SK-N-SH (cell line): ENCODE measurements at places on chromosomes 5 and 9.

- no peak for DNase-seq
Observed at GRCh38 chr5:10789021-10789420, 28.0 kb upstream of the DAP start.

- DNase-seq = no peak
Observed at GRCh38 chr9:28260330-28260729, 687.0 kb upstream of the C9orf72 start.

DNA sequence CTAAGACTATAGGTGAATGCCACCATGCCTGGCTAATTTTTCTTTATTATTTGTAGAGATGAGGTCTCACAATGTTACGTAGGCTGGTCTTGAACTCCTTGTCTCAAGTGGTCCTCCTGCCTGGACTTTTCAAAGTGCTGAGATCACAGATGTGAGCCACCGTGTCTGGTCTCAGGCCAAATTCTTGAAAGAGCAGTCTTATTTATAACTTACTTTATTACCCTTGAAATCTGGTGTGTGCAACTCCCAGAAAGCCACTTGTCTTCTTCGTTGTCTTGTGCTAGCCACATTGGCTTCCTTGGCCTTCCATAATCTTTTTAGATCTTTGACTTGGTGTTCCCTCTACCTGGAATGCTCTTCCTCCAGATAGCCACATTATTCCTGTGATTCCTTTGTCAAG lies 50.1 kb downstream of the CTNNA1 start:
- DNase-seq = no peak

DNA sequence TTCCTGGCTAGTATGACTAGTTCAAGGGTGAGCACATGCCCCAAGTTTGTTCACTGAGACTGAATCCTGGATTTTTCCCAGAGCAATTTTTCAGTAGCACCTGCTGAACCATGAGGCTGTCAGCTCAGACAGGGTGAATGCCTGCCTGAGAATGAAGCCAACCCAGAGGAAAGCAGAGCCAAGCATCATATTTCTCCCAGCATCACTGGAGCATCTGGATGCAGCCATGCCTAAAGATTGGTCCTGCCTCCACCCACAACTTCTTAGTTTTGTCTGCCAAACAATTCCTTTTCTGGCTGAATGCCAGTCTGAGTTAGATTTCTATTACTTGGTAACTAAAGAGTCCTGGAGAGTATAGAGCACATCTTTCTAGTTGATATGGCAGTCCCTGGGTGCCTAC lies 343.6 kb downstream of the CSNK1G3 start:
- no peak for DNase-seq

- peak; percentile 5 for DNase-seq
Observed at GRCh38 chr5:75536694-75537360, 25.1 kb downstream of the POLK start.

DNA sequence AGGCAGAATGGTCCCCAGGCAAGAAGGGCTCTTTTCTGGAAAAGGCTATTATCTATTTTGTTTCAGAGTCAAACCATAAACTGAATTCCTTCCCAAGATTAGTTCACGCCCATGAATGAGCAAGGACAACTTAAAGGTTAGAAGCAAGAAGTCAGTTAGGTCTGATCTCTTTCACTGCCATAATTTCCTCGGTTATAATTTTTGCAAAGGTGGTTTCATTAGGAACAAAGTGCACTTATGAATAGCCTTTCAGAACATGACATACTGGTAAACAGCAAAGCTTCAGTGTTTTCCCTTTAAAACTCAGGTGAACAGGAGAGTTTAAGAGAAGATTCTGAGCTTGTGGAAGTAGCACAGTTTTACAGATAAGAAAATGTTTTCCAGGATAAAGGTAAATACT lies 177.9 kb downstream of the GDNF start:
- DNase-seq = no peak

GRCh38 chr5:115736004-115736689 lies 80.3 kb downstream of the CDO1 start:
- no peak for DNase-seq

DNA sequence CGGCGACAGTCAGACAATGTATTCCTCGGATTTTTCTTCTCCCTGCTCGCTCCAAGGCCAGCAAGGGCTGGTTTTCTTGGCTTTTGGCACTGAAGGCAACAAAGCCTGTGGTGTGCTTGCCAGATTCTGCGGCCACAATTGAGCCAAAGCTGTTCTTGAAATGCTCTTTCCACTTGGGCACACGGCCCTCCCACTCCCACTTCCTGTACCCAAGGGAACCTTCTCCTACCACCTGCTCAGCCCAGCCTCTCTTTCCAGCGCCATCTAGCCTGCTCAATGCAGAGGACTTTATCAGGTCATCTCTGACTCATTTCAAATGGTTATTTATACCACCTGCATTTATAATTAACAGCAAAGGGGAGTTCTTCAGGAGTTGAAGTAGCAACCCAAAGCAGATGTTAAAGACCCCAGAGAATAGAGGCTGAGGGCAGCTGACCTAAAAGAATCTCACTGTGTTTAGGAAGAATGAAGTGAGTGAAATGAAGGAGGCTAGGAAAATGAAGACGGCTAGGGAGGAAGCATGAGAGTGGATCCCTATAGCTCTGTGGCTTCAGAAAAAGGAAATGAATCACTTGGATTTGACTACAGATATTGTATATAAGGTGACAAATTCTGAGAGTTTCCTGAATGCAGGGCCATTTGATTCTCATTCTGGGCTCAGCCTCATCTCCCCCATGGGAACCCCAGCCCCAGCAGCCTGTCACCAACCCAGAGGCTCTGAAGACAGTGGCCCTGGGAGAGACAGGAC lies 439.0 kb downstream of the ENC1 start:
- no peak for DNase-seq

DNA sequence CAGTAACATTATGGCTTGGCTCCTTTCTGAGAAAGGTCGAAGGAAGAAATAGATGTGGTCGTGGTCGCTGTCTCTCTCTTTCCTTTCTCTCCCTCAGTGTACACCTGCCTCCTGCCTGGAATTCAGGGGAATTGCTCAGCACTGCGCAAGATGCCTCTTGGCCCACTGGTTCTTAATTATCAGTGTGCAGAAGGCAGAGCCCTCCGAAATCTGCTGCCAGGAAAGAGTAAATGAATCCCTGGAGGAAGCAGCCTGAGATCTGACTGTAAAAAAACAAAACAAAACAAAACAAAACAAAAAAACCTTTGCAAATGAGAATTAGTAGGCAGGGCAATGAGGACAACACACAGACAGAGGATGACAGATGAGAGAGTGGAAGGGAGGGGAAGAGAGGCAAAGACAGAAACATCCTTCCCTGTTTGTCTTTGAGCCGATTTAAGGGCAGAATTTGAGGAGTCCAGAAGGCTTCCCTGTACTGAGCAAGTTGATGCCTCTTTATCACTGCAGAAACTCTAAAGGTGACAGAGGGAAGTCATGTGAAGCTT lies 113.8 kb upstream of the PUM3 start:
- DNase-seq = no peak

DNA sequence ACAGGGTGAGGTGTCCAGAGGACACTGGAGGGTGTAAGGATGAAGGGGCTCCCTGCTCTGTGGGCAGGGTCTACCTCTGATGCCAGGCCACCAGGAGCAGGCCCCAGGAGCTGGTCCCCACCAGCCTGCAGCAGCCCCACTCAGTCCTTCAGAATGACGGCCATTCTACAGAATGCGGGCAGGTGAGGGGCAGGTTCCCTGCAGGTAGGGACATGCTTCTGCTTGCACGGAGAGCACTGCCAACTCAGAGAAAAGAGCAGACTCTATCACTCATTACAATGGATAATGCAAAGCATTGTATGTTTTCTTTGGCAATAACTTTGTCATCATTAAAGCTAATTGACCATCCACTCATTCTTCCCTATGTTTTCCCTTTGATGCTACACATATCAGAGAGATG lies 39.0 kb downstream of the DDX31 start:
- DNase-seq = no peak

- no peak for DNase-seq
Observed at GRCh38 chr5:160693831-160694465, 158.1 kb downstream of the ATP10B start.

DNA sequence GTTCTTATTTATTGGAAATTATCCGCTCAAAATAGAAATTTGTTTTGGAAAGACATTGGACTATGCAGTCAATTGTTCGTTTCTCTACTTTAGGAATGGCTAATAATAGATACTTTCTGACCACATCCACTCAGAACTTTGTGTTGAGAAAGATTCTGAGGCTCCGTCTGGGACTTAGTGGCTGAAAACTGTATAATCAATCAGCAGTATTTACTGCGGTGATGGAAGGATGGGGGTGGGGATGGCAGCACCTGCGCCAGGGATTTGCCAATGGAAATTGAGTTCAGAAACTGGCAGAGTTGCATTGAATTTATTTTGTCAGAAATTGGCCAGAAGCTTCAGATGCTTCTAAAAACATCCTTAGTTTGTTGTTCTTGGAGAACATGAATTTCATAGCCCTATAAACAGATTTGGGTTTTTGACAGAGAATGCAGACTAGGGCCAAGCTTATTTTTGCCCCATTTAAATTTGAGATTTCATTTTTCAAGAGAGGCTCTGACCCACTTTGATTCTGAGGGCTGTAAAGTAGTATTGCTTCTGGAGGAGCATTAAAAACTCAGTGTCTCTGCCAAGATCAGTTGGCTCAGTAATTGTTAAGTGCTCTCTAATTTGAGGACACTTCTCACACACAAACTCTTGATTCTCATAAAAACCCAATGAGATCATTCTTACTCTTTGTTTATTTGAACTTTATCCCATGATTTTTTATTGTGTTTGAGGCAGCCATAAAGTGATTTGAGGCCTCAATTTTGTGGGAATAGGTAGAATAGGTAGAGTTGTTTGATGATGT lies 215.1 kb downstream of the CD180 start:
- DNase-seq = no peak

GRCh38 chr5:98933445-98934072 lies 4.8 kb upstream of the CHD1 start:
- DNase-seq = no peak

GRCh38 chr9:68726489-68726888 lies 21.4 kb downstream of the PIP5K1B start:
- no peak for DNase-seq

GRCh38 chr5:95191330-95191729 lies 93.6 kb downstream of the MCTP1 start:
- DNase-seq = no peak

- DNase-seq = no peak
Observed at GRCh38 chr5:5905186-5905585, 473.2 kb downstream of the MED10 start.

GRCh38 chr5:65480306-65480865 lies 1.3 kb downstream of the ADAMTS6 start:
- DNase-seq = peak; percentile 34

DNA sequence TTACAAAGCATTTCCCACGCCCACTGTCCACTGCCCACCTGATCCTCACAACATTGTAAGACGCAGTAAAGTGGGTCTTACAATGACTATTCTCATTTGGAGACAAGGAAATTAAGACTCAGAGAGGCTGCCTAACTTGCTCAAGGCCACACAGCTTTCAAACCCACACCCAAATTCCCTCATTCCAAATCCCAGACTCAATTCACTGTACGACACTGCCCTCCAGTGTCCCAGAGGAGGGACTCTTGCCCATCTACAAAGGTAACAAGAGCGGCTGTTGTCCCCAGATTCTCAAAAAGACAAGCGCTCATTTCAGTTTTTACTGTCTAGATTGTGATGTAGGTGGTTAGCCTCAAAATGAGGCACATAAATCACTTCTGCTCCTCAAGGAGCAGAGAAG lies 184.6 kb downstream of the ACTL7B start:
- DNase-seq = no peak

- DNase-seq = no peak
Observed at GRCh38 chr5:29001666-29002065, 1963.3 kb upstream of the CDH9 start.

DNA sequence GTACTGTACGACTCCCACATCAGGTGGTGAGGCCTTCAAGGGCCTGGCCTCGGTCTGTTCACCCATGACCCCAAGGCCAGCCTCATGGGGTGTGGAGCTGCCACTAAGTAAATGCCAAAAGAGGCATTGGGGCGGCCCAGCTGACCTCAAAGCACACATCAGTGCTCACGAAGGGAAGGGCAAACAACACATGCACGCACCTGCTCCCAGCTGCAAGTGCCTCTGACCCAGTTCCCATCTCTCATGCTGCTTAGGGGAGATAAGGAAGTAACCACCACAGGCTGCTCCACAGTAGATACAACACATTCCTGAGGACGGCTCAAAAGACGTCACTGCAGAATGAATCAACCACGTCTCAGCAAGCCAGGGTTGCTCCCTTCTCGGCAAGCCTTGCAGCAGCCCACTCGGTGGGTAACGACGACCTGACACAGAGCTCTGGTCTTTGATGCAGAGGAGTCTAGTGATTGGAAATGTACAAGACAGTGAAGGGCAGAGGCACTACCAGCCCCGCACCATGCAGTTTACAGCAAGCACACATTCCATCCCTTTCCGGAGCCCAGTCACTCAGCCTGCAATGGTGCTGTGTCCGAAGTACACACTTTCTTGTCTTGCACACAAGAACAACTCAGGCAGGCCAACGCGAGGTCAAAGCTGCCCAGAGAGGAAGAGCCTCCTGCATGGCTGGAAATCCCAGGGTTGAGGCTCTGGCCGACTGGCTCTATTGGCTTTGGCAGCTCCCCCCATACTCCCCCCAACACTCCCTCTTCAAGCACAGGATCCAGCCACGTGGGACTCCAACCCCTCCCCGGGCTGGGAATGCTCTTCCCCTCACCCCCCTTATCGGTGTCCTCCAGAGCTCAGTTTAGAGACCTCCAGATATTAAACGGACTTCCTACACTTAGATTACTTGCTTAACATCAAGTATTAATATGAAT lies 31.8 kb downstream of the FABP6 start:
- DNase-seq = no peak

GRCh38 chr5:171606414-171607024 lies 179.1 kb upstream of the SMIM23 start:
- DNase-seq = no peak
